Astrocyte (in vitro differentiated cells and primary cell): ENCODE measurements at places on chromosomes 3 and 15.

DNA sequence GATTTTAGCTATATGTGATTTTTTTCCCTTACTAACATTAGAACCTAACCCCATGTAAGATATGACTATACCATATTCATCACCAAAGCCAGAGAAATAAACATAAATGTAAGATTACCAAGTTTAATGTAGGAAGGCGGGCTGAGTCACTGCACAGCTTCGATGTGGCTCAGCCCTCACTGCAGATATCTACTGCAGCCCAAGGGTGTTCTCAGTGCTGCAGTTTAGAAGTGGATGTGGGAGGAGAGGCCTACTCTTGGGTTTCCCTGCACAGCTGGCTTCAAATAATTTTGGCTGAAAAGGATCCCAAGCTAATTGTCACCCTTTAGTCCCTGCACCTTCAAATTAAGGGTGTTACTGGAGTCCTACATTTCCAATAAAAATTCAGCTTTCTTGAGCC is 9.3 kb downstream of the ARPP19 start:
- peak; percentile 46 for DNase-seq

- no peak for DNase-seq
Measured at GRCh38 chr15:50797926-50798325, 32.4 kb upstream of the SPPL2A start.

- peak; percentile 11 for DNase-seq
Measured at GRCh38 chr3:13189639-13190377, 116.6 kb upstream of the IQSEC1 start.

- peak; percentile 2 for DNase-seq
Measured at GRCh38 chr3:151047636-151048035, 37.8 kb upstream of the MED12L start.

GRCh38 chr3:42176242-42177034 is 85.3 kb downstream of the TRAK1 start:
- no peak for DNase-seq

- DNase-seq, result no peak
Measured at GRCh38 chr3:50876947-50877346, 202.2 kb downstream of the DOCK3 start.

- DNase-seq, result no peak
Measured at GRCh38 chr3:179822296-179822695, 169.5 kb downstream of the USP13 start.

- DNase-seq, result no peak
Measured at GRCh38 chr3:70248856-70249255, 63.6 kb downstream of the MDFIC2 start.

GRCh38 chr3:192445770-192446644 is 281.3 kb downstream of the FGF12 start:
- DNase-seq, result peak; percentile 38

- DNase-seq, result no peak
Measured at GRCh38 chr3:59341459-59341858, 291.6 kb upstream of the CFAP20DC start.

GRCh38 chr15:68368731-68369435 is 63.1 kb downstream of the ITGA11 start:
- no peak for DNase-seq

DNA sequence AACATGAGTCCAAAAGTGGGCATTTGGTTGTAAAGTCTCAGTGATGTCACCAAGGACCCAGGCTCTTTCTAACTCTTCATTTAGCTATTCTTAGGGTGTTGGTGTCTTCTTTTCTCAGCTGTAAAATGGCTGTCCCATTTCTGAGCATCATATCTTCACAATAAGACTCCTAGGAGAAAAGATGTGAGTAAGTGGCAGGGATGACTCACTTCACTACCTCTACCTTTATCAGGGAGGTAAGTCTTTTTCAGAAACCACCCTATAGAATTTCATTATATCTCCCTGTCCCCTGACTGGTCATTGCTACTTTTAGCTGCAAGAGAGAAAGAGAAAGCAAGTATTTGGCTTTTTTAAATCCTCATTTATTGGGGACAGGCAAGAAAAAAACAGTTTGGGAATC is 300.2 kb upstream of the RBMS3 start:
- no peak for DNase-seq

- no peak for DNase-seq
Measured at GRCh38 chr3:119359476-119360326, 65.5 kb downstream of the ARHGAP31 start.

DNA sequence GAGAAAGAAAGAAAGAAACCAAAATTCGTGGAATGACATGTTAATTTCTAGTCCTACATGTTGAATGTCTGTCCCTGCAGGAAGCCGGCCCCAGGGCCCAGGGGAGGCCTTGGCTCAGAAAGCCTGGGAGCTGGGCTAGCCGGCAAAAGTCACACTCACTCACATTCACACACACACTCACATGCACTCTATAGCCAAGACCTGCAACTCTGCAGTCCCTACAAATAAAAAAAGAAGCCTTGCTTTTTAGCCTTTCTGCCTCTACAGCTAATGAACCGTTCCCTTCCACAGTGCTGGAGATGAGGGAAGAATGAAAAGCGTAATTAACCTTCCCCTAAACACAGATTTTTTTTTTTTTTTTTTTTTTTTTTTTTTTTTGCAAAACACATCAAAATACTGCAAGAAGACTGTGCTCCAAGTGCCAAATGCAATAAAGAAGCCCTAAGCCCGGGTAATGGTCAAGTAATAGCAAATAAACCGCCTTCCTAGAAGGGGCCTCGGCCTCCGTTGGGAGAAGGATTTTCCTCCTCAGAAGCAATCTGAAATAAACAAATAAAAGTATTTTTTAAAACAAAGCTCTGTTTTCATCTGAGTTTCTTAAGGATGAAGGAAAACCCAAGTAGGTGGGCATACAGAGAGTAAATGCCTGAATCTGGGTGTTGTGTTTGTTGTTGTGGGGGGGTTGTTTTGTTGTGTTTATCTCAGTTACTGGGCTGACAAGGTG is 4.3 kb downstream of the MECOM start:
- no peak for DNase-seq

DNA sequence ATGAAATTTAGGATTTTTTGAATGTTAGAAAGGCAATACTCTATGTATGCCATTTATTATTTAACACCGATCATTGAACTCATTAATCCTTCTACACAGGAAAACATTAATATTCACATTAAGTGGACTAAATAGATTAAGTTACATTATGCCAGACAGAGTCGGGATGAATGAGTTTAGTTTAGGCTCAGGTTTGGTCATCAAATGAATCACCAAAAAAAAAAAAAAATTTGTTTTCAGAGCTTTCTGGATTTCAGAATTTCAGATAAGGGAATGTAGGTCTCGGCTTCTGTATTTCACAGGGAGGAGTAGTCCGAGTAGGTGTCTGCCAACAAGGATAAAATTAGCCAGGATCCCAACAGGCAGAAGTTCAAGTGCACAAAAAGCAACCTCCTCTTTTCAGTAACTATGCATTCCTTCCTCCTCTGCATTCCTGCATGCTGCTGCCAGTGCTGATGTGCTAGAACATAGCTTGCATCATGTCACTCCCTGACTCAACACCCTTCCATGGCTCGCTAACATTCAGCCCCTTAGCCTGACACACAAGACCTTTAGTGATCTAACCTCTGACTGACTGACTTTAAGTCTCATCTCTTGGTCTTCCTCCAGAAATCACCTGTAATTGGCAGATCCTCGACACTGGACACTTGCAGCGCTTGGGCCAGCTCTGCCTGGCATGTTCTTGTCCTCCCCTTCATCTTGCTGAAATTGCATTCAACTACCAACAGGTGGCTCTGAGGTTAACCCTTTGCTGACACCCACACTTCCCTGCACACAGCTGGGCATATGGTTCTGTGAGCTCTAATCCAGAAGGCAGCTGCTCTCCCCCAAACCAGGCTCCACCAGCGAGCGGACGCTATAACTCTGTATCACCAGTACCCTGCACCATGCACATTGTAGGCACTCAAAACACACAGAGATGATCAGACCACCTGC is 145.4 kb upstream of the PROK2 start:
- peak; percentile 39 for DNase-seq
